ENCODE measurements at places on chromosomes 13 and 19.
A peak's percentile ranks its signal among the peaks of the same experiment; 100 is the strongest.

DNA sequence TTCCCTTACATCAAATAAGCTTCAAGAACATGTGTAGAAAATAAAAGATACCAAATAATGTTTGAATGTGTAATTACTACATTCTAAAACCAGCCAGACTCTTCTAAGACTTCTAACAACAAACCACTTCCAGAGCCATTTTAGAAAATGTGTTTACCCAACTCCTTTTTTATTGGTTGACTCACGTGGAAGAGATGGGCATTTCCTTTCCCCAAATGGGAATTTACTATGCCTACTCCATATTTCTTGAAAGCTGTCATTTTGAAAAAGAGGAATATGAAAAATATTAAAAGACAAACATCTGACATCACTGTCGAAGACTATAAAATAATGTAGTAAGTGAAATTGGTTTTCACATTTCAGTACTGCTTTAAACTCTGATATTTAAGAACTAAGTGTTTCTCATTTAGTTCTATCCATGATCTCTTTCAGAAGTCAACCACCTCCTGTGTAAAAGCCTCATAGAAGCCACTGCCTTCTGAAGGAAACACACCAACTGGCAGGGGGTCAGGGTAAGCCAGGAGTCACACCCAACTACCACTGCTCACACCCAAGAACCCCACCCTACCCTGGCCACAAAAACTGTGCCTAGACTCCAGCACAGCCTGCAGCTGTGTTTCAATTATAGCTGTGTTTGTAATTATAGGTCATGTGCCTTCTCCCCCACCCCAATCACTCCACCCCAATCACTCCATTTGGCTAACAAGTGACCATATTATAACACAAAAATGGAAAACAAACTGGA lies 86.8 kb downstream of the UBL3 start:
- no peak for DNase-seq

DNA sequence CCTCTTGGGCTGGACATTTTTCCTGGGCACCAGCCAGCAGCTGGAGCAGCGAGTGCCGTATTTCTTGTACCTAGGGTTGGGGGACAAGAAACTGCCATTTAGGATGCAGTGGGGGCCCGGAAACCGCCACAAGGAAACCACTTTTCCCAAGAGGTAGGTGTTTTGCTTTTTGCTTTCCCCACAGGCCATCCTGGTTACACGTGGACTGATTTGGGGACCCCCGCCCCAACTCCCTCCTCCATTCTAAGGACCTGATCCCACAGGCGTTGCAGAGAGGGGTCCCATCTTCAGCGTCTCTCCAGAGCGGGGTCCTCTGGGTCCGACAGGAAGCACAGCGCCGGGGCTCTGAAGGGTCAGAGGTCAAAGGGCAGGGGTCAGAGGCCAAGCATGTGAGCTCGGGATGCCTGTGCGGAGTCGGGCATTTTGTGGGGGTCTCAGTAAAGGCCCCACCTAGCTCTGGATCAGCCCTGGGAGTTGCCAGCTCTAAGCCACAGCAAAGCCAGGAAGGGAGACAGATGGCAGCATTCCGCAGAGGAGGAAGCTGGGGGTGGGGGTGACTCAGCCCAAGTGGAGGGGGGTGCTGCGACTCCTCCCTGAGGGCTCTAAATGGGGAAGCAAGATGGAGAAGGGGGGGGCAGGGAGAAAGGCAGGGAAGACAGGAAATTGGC lies 4.3 kb downstream of the ZGLP1 start:
- no peak for DNase-seq

DNA sequence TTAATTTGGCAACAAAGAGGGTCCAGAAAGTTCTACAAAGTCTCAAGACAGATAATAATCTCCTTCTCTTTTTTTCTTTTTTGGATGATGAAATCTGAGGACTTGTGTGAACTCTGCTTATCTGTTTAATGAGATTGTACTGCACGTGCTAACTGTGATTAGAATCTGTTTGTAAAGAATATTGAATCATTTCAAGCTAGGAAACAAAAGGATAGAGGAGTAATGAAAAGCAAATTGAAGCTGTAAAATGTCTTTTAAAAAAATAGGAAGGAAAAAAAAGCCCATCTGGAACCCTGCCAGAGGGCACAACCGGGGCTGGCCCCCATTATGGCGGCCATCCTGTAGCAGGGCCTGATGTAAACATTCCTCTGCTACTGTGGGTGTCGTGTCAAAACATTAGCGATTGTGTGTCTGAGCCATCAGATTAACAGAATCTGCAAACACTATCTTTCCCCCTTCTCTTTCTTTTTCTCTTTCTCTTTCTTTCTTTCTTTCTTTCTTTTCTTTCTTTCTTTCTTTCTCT lies 83.0 kb downstream of the FLT1 start:
- DNase-seq: no peak

- no peak for DNase-seq
Observed at GRCh38 chr19:28468701-28469459, 744.1 kb downstream of the UQCRFS1 start.

DNA sequence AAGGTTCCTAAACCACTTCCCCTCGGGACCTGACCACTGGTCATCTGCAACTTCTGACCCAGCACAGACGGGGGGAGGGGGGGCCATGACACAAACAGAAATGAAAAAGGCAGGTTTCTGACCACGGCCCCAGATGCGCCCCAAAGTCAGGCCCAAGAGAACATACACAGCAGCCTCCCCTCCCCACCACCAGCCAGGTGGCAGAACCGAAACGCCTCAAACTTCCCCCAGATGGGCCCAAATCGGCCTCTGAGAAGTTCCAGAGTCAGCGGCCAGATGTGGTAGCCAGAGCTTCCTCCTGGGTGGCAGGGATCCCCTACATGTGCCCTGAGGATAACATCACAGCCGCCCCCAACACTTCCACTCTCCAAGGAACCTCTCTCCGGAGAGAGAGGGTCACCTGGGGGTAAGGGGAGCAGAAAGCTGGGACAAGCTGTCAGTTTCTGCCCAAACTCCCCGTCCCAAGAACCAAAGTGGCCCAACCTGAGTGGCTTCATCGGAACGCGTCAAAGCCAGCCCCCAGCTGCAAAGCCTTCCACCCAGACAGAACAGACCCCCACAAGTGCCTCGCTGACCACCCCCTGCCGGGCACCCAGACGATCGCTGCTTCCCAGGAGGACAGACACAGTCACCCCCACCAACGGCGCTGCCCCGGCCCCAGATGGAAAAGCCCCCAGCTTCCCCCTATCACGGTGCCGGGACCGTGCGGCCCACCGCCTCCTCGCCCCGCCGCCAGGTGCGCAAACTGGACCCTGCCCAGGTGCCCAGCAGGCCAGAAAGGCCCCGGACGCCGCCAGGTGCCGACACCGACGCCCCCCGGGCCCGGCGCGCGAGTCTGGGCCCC lies 800 bp downstream of the ELL start:
- peak; percentile 58 for DNase-seq

DNA sequence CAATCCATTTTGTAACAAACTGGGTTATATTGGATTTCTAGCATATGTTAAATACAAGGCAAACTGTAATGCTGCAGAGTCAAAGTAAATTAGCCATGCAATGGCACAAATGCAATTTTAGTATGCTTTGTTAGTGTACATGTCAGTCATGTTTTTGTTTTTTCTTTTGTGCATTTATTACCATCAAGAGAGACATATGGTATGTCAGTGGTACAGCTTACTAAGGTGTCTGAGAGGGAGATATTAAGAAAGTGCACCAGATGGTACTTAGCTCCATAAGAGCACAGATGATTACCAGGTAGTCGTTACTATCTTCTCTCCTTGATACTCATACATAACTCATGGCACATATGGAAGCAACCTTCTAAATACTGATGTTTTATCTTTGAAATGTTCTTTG lies 550.3 kb downstream of the GPC5 start:
- DNase-seq: no peak
